ENCODE measurements at places on chromosomes 6 and 20.

DNA sequence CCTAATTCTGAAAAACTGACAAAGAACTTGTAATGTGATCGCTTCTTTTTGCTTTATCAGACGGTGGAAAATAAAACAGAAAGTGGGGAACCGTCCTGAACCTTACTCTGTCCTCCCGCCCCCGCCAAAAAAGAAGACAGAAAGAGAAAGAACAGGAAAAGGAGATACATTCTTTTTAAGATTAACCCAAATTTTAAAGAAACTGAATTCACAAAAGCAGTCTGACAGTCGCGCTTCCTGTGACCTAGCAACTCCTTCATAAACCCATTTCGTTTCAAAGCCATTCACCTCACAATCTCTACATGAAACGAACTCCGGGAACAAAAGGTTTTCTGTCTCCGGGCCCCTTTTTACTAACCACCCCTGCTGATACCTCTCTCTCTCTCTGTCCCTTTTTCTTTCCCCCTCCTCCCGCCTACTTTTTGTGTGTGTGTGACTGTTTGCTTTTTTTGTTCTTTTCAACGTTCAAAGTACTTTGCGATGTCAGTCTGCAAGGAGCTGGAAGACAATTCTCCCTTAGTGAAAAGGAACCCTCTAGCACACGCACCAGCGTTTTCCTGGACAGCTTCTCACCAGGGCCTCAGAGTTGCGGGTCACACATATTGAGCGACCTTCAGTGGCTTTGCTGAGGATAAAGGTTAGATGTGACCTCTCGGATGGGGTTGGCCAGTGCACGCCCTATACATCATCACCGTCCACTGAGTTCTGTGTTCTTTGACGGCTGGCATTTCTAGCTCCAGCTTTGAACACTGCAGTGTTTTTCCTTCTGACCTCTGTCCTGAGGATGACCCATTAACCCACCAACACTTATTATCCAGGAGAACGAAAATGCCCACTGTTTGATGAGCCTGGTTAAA, 530 bp upstream of the NEDD9 start:
- no peak for DNase-seq

DNA sequence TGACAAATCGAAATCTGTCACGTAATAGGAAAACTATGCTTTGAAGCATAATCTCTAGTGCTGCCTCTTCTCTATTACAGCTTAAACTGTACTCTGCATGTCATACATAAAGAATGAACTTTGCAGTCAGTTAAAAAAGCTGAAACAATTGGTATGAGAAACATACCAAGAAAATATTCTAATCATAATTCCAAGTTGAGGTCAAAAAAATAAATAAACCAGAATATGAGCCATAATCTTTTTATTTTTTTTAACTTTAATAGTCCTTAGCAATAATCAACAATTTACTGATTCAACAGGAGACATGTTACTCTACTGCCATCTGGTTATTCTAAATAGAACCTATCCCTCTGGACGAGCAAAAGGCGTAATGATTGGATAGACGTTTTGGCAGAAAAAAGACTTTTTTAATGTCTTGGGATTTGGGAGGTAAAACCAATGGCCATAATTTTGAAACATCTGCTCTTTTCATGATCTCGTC, 224.4 kb upstream of the FLRT3 start:
- DNase-seq: no peak

GRCh38 chr6:70051197-70052124, 185.1 kb downstream of the COL19A1 start:
- no peak for DNase-seq

DNA sequence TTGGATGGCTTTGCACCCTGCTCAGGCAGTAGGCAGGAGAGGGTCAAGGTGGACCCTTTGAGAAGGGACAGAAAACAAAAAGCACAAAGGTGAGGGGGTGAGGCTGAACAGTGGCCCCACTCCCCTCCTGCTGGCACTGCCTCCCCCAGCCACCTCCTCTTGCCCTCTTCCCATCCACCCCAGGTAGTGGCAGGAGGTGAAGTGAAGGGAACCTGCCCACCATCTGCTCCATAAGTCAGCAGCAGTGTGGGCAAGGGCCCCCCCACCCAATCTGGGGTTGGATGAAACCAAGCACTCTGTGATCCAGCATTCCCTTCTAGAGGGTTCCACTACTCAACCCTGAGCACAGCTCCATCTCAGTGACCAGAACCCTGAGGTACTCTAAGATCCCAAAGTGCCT, 26.1 kb upstream of the SLC22A7 start:
- DNase-seq: no peak

- no peak for DNase-seq
Observed at GRCh38 chr6:53611889-53612288, 53.7 kb downstream of the KLHL31 start.

- DNase-seq: no peak
Observed at GRCh38 chr6:165081944-165082532, 227.4 kb downstream of the C6orf118 start.

- DNase-seq: no peak
Observed at GRCh38 chr6:30543821-30544220, 12.5 kb downstream of the GNL1 start.

DNA sequence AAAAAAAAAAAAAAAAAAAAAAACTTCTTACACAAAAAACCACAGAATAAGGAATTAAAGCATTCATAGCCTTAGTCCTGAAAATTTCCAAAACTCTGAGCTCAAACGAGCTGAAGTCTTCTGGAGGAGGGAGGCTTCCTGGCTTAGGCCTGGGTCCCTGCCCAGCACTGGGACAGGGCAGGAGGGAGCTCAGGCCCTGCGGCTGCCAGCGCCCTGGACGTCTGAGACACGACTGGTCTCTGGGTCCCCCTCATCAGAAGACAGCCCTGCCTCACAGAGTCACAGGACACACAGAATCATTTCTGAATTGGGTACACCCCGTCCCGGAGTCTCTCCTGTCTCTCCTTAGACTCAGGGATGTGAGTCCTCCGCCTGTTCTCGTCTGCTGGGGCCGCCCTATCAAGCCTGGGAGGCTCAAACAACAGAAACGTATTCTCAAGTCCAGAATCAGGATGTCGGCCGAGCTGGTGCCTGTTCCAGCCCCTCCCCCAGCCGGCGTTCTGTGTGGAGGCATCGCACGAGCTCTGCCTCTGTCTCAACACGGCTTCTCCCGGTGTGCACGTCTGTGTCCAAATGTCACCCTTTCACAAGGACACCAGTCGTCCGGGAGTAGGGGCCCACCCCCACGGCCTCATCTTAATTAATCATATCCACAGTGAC, 39.4 kb downstream of the ZBTB46 start:
- DNase-seq: no peak

DNA sequence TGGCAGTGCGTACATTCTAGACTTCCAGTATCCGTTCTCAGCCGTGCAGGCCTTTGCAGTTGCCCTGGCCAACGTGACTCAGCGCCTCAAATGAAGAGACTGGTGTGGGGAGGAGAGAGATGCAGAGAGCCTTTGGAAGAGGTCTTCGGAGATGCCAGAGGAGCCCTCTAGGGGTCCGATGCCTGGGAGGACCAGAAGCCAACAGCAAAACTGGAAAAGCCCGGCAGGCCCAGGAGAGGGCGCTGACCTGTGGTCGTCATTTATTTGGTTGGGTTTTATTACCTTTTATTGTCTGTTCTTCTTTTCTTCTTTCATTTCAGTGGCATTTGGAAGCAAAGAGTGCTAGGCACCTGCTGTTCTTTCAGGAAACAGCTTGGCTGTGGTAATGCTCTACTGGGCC, 53.3 kb upstream of the TMEM181 start:
- no peak for DNase-seq

Data from cerebellar nuclear complex (tissue), 1 donor.